Renal pelvis (tissue), 12 donors: ENCODE measurements at places on chromosomes 3 and 15.

DNA sequence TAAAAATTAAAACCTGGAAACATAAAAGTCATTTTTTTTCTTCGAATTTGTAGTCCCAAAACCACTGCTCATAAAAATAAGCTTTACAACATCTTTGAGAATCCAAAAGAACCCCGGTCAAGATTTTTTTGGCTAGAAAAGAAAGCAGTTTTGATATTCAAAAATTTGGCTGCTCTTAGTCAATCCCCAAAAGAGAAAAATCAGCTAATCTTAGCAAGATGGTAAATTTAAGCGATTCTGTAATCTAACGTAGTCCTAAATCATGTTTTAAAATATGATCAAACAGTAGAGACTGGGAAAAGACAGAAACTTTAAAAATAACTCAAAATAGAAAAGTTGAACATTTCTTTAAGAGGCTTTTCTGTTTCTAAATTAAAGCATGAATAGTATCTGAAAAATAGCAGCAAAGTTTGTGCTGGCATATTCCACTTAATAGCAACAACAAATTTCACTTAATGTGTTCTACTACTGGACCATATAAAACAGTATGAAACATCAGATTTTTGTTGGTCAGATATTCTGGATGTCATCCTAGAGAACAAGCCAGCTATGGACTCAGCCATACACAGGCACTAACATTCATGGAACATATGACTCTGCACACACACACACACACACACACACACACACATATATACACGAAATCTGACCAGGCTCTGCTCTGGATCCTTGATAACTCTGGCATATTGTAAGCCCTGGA is 19.1 kb upstream of the NR2F2 start:
- no peak for DNase-seq

- DNase-seq = no peak
These were observed 20.9 kb upstream of the LDHAL6B start for GRCh38 chr15:59185725-59186124.

DNA sequence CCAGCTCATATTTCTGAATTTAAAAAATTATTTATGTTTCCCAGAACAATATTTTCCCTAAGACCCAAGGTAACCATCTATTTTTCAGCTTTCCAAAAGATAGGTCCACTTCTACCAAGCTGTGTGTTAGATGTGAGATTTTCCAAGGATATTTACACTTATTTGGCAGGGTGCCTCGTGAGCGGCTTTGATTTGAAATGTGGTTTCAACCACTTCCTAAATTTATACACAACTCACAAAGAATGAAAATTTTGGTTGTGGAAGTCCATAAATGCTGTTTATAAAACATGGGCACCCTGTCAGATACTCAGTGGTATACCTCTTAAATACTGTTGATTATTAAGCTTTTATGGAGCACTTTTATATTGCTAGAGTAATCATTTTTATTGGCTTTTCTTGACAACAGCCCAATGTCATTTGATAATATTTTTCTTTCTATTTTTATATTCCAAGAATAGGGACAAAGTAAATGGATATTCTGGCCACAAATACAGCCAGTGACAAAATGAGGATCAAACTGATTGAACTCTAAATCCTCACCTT is 57.6 kb downstream of the GAP43 start:
- DNase-seq = no peak

DNA sequence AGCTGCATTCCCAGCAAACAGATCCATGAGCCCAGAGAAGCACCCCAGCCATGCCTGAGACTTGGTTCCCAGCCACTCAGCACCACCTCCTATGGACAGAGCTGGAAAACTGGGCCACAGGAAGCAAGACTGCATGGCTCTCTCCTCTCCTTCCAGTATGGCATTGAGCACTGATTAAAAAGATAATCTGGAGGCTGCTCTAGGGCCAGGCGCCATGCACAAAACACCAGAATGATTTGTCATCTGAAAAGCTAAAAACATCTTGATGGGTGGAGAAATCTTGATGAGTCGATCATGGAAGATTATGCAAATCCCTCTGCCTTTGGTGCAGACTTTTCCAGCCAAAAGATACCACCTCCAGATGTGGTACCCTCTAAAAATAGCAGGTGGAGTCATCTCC is 62.7 kb upstream of the MRPS22 start:
- no peak for DNase-seq

GRCh38 chr3:29319798-29320197 is 38.9 kb downstream of the RBMS3 start:
- DNase-seq = no peak

DNA sequence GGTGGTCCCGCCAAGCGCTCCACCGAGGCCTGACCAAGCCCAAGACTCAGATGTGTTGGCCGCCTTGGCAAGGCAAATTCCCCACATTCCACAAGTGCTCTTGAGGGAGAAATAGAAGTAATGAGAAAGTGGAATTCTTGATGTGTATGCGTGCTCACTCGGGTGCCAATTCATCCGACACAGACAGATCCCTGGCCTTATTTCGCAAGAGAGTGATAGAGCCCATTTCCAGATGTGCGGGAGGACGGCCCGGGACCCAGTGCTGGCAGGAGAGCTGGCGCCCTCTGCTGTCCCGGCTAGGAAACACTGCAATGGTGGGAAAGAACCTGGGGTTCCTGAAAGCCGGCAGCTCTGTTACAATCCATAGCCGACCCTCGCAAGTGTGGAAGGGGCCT is 76.0 kb downstream of the HMG20A start:
- DNase-seq = peak; percentile 65

DNA sequence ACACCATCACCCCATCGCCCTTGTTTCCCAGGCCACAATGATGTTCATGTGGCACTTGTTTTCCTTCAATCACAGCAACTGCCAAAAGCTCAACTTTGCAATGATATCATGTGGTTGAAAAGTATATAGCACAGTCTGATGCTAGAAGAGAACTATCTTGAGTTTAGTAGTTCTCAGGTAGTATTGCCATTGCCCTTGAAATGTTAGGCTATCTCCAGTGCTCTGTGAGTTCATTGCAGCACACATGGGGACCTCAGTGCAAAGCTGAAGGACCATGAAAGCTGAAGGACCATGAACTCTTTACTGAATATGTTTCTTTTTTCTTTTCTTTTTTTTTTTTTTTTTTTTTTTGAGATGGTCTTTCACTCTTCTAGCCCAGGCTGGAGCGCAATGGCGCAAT is 35.9 kb upstream of the SAMMSON start:
- no peak for DNase-seq

- no peak for DNase-seq
These were observed 32.6 kb upstream of the NANOGP8 start for GRCh38 chr15:35117543-35118265.

DNA sequence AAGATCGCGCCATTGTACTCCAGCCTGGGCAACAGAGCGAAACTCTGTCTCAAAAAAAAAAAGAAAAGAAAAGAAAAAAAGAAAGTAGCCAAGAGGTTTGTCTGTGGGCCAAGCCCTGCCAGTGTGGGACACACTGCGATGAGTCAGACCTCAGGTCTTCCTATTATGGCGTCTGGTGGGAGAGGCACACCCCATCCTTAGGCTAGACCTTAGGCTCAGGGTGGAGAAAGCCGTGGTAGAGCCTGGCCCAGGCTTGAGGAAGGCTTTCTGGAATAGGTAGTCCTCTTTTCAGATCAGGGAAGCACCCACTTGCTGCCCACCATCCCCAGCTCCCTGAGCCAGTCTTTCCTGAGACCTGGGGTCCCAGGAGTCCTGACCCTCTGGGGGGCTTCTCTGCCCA is 6.0 kb downstream of the HEMK1 start:
- no peak for DNase-seq

DNA sequence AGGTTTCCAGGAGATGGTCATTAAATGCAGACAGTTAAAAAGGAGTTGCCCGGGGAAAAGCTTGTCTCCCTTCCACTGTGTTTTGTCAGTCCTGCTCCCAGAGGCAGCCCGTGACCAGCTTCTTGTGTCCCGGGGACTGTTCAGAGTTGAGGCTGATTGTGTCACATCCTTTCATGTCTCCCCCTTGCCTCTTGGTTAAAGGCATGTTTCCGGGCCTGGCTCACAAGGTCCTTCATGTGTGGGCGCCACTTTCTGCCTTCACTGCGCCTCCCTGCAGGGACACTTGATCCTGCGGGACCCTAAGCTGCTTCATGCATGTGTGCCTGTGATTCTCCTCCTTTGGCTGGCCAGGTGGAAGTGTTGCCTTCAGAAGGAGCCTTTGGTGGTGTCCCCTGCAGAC is 9.2 kb downstream of the CHCHD6 start:
- no peak for DNase-seq

GRCh38 chr15:40721701-40722100 is 26.7 kb downstream of the RAD51 start:
- no peak for DNase-seq

DNA sequence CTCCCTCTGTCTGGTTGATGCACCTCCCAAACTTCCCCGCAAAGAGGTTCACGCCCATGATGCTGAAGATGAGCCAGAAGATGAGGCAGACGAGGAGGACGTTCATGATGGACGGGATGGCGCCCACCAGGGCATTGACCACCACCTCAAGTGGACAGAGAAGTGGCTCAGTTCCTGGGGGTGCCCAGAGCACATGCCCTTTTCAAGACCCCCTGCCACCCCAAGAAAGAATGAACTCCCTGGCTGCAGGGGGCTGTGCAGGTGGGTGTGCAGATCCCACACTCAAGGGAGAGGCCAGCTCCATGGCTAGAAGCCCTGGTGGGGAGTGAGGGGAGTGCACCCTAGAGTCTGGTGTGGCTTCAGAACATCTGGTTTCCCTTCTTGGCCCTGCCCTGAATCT is 64.1 kb downstream of the EXOG start:
- no peak for DNase-seq

GRCh38 chr15:75583701-75584100 is 4.6 kb upstream of the PTPN9 start:
- no peak for DNase-seq

DNA sequence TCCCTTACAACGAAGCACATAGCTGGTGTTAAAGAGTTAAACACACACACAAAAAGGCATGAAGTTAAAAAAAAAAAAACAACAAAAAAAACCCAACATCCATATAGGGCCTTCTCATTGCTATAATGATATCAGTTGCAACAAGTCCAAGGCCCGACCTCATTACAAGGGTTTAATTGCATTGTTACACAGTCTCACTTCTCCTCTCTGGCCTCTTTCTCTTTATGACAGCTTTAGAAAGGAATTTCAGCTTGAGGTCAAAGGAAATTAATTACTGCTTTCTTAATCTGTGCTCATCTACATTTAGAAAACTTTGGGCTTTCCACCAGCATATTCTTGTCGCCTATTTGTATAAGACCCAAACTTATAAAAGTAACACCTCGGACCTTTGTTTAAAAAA is 342.1 kb downstream of the NR2F2 start:
- DNase-seq = no peak

- no peak for DNase-seq
These were observed 371.6 kb upstream of the ZNF385D start for GRCh38 chr3:22122567-22122966.

DNA sequence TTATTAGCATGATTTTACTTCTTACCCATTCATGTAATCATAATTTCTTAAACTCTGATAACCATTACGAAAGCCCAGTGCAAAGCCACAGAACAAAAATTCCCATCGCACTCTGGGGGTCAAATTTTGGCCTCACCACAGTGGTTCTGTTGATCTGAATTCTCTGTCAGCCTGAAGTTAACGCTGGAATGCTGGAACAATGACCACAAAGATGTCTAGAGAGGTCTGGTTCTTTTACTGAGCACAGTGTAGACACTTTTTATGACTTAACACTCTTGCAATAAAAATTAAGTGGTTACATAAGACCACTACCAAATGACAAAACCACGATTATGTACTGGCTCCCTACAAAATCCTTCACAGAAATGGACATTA is 94.7 kb downstream of the PDZRN3 start:
- DNase-seq = no peak

GRCh38 chr3:1830851-1831250 is 267.8 kb upstream of the CNTN4 start:
- DNase-seq = no peak

DNA sequence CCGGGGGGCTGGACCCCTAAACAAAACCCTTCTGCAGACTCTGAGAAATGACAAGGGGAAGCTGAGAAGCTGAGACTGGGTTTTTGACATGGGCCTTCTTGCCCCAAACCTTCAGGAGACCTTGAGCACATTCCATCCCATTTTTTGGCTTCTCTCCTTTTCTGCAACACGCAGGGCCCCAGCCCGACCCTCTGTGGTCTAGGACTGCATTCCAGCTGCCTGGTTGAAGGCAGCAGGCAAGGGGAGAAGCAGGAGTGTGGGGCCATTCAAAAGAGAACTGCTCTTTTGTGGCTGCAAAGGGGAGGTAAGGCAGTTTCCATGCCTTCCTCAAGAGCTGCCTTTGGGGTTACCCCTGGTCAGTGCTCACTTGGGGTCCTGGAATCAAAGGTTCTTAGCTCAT is 263.0 kb downstream of the TLE3 start:
- DNase-seq = no peak

DNA sequence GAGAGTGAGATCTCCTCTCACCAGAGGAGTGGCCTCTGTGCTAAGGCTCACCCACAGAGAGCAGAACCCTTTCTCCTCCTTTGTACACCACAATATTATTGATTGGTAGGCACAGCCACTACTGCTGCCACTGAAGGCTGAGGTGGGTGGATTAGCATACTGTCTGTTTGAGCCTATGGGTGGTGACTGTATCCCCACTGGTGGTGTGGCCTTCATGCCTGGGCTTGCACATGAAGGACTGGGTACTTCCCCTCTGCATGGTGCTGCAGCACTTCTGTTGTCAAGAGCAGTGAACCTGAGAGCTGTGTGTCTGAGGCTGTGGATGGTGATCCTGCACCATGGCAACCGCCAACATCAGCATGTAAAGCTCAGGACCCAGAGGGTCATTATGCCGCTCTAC is 35.7 kb upstream of the NECTIN3 start:
- DNase-seq = no peak

DNA sequence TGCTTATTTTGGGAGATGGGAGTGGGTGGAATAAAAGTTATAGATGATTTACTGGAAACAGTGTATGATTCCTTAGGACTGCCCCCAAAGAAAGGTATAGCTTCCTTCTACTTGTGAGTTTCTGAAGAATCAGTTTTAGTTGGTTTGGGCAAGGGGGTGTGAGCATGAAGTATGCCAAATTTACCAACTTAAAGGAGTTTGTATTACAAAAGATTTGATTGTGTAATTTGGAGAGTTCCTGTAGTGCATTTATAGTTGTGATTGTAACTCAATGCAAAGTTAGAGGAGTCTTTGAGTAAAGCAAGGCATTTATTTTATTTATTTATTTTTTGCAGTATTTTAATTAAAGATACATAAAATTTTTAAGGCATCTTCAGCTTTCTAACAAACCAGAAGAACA is 42.8 kb downstream of the TSC22D2 start:
- no peak for DNase-seq

- peak; percentile 77 for DNase-seq
These were observed 185.2 kb upstream of the ARL6 start for GRCh38 chr3:97579365-97579764.

DNA sequence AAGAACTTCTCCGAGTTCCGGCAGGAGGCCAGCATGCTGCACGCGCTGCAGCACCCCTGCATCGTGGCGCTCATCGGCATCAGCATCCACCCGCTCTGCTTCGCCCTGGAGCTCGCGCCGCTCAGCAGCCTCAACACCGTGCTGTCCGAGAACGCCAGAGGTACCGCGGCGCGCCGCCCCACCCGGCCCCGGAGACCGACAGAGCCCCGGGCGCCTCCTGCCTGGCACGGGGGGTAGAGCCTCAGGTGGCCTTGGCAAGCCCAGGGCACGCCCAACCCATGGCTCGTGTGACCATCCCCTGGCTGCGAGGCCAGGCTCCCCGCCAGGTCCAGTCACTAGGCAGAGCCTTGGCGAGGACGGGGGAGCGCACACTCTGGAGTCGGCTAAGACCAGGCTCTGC is 134.1 kb downstream of the LRRK1 start:
- no peak for DNase-seq

GRCh38 chr15:25931851-25932250 is 68.7 kb upstream of the ATP10A start:
- no peak for DNase-seq
